ENCODE measurements at places on chromosomes 11 and 22. TPM values are rescaled to one million over a fixed set of nuclear protein-coding genes. Genes with fewer than 3 reads are reported as not detected.

RIBC2 gene
- 0.52 TPM for total RNA-seq

OR51V1 gene
- total RNA-seq, result not detected

FGF3 gene
- total RNA-seq, result not detected

TMEM191B gene
- not detected for total RNA-seq

GAL3ST1 gene
- 2.6 TPM for total RNA-seq

ASRGL1 gene
- total RNA-seq, result 3.7 TPM

ANO9 gene
- total RNA-seq, result not detected

PTPRCAP gene
- total RNA-seq, result not detected

FOSL1 gene
- not detected for total RNA-seq

WNT11 gene
- total RNA-seq, result 18.3 TPM

All from skeletal muscle tissue (tissue), 5 donors.